Fibroblast of skin of left biceps (primary cell): ENCODE measurements at places on chromosomes 2 and 18.

DNA sequence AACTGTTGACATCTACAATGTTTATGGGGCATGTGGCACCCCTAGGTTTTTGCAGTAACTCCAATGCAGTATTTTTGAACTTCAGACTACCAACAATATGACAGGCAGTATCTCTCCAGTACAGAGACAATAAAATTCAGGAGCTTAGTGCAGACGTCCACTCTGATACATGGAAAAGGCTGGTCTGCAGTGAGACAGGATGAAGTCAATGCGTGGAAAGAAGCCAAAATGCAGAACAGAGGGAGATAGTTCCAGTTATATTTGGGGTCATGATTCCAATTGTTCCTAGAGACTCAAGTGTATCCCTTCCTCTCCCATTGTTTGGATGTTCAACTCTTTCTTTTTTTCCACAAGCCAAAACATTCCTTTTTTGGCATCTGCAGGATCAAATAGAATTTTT is 18.7 kb upstream of the SMAD2 start:
- DNase-seq, result no peak

DNA sequence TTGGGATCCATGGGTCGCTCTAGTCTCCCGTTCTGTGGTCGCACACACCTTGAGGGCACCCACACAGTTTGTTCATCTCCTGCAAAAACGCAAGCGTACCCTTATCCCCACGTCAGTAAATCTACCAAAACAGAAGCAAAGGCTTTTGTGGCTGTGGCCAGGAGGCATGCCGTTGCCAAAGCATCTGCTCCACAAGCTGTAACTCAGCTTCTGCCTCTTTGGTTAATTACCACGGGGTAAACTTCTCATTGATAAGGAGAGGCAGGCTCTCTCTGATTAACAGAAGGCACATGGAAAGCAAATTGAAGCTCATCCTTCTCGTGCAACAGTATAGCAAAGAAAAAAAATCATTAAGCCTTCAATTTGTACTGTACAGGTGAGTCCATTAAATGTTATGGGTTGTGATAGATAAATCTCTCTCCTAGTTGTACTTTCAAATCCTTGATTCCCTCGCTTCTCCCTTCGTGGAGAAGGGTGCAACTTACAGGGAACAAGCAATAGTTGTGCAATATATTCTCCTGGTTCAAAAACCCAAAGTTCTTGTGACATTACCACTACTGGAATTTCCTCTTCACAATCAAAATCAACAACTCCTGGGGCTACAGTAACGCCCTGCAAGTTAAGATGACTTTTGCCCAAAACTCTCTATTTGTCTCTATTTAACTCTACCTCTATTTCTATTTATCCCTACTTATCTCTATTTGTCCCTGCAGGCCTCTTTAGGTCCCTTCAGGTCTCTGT is 10.3 kb downstream of the PECR start:
- no peak for DNase-seq

GRCh38 chr2:158411748-158412147 is 44.8 kb downstream of the CCDC148 start:
- no peak for DNase-seq

GRCh38 chr2:15400240-15400826 is 160.8 kb downstream of the NBAS start:
- no peak for DNase-seq

- DNase-seq, result no peak
These were observed 20.4 kb downstream of the SERPINB7 start for GRCh38 chr18:63795606-63796005.

DNA sequence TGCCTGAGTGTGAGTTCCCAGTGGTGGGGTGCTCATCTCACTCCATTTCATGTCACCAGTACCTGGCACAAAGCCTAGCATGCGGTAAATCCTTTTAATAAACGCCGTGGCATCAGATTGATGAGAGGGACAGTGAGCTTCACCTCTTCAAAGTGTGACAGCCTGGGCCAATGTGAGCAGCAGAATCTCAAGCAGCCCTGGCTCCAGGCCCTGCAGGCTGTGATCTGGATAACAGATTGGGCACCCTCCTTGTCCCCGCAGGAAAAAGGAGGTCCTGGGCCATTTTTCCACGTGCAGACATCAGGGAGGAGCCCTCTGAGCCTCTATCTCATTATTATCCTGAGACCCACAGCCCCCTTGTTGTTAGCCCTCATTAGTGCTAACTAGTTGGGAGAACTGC is 34.8 kb downstream of the TET3 start:
- no peak for DNase-seq

DNA sequence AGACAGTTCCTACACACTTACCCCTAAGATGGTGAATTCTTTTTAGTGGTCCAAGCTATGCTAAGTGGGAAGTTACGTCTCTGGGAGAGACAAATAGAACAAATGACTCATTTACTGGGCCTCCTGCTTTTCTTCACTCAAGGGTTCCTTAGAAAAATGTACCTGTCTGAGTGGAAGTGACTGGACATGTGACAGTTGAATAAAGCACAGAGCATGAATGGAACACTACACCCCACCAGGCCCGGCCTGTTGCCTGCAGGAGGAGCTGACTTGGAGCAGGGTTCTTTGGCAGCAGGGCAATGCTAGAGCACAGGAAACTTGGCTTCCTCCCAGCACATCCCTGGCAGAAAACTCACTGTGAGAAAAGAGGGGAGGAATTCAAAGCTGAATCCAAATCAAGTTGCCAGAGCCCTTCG is 451.0 kb upstream of the SETBP1 start:
- peak; percentile 15 for DNase-seq

DNA sequence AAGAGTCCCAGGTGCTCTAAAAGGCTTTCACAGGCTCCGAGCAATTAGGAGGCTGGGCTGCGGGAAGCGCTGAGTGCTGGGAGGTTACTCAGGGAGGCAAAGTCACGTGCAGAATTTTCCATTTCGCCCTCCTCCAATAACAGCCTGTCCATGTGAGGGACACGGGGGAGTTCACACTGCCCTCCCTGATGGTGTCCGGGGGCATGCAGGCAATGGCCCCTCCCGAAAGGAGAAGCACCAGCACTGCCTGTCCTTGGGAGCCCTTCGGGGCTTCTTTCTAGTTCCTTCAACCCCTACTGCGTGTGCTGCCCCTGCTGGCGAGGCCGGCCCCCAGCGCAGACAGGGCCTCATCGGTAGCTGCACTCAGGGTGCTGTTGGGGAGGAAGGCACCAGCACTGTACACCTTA is 63.1 kb upstream of the HPCAL1 start:
- DNase-seq, result no peak

DNA sequence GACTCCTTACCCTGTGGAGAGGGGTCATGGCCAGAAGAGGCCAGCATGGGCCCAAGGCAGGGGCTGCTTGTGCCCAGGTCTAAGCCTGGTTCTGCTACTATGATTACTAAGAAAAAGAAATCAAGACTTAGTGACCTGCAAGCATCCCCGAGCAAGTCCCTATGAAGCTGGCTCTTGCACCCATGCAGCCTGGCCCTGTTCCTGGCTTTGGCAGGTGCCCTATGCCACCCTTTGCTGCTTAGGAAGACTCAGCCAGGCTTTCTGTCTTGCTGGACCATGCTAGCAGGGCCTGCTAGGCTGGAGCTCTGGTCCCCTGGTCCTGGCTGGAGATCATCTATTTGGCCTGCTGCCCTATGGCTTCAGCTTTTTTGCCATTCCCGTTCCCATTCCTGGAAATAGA is 309.4 kb upstream of the EPAS1 start:
- no peak for DNase-seq

DNA sequence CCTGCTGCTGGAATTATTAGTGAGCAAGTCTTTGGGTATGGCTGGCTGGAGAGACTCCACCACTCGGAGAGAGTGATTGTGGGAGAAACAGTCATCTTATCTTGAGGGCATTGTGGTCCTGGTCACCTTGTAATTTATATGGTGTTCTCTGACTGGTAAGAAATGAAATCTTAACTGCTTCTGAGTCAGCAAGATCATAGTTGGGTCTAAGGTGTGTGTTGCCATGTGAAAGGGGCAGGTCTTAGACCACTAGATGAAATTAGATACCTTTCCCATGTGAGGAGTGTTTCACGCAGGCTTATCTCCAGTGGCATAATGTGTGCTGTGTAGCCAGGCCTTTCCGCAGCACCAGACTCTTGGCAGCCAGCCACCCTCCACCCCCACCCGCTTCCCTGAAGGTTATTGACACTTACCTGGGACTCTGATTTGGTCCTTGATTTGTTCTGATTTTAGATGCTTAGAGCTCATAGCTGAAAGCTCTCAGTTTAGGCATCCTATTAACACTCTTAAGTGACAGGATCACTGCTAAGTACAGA is 7.7 kb downstream of the MAPRE3 start:
- DNase-seq, result no peak

- DNase-seq, result no peak
These were observed 53.0 kb downstream of the ZC3H8 start for GRCh38 chr2:112201696-112202430.

DNA sequence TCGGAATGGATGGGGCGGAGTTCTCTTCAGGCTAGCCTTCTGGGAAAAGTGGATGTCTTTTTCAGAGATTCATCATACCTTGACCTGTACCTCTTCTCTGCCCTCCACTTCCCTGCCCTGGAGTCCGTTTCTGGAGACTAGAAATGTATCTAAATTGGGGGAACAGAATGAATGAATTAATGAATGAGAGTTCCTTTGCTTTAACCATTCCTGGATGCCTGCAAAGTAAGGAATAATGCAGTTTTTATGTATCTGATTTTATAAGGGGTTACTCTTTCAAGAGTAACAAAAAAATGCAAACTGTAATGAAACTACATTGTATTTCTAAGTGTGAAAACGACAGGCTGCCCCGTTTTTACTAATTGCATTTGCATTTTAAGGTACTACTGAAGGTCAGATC is 2.0 kb downstream of the SOWAHC start:
- no peak for DNase-seq

- DNase-seq, result no peak
These were observed 11.9 kb downstream of the NYAP2 start for GRCh38 chr2:225411452-225411851.

GRCh38 chr2:156663757-156664409 is 227.7 kb downstream of the GPD2 start:
- DNase-seq, result no peak

DNA sequence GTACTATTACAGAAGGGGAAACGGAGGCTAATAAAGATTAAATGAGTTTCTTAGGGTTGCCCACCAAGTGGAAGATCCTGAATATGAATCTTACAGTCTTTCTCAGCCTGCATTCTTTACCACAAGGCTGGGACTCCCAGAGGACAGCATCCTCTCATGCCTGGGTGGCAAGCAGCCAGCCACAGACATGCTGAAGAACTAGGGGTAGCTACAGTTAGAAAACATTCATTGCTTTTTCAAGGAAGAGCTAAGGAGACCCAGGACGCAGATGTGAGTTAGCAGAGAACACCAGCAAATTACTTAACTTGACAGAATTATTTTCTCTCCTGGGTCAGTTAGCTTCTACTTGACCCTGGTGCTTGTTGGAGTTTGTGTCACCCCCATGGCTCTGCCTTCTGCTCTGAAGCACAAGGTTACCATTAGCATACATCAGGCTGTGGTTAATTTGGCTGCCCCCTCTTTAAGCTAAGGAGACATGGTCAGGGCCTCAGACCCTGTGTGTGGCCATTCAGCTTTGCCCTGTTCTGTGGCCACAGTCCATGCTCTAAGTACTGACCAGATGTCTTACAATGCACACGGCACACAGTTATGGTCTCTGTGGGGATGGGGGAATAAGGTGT is 132.3 kb upstream of the TNP1 start:
- DNase-seq, result no peak

DNA sequence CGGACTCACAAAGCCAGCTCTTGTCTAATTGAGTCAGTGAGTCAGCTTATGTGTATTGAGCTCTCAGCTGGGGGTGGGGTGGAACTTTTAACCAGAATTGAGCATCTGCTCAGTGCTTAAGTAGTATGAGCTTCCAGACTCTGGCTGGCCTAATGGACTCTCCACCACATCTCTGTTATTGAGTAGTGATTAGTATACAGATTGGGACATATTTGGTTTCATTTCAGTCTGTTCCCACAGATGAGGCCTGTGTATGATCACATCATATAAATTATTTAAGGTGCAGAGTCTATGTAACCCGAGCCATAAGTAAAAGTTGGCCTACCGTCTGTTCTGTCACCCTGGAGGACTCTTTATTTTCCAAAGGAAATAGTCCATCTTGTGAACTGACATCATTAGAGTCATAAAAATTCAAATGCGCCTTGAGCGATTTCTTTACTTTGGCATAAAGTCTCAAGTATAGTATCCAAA is 152.1 kb downstream of the THSD7B start:
- no peak for DNase-seq

DNA sequence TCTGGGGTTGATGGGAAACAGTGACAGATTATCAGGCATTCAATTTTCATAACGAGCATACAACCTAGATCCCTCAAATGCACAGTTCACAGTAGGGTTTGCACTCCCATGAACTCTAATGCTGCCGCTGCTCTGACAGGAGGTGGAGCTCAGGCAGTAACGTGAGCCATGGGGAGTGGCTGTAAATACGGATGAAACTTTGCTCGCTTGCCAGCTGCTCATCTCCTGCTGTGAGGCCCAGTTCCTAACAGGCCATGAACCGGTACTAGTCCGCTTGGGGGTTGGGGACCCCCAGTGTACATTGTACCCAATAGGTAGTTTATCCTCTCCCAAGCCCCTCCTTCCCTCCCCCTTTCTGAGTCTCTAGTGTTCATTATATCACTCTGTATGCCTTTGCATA is 94.6 kb downstream of the PTH2R start:
- no peak for DNase-seq

- DNase-seq, result no peak
These were observed 80.5 kb upstream of the ITPRID2 start for GRCh38 chr2:181810823-181811695.

DNA sequence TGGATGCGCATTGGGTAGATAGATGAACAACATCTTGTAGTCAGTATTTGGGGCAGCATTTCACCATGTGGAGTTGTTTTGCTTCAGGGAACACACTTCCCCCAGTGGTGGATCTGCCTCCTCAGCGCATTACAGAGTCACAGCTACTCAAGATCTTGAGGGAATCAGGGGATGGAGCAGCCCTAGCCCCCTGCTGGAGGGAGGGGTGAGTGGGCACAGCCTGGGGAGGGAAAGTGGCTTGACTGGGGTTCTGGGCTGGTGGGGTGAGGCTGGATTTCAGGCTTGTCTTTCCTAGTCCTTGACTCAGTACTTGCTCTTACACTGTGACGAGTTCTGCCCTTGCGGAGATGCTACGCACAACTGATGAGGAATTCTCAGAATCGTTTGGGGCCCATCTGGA is 271.0 kb upstream of the HS6ST1 start:
- no peak for DNase-seq

DNA sequence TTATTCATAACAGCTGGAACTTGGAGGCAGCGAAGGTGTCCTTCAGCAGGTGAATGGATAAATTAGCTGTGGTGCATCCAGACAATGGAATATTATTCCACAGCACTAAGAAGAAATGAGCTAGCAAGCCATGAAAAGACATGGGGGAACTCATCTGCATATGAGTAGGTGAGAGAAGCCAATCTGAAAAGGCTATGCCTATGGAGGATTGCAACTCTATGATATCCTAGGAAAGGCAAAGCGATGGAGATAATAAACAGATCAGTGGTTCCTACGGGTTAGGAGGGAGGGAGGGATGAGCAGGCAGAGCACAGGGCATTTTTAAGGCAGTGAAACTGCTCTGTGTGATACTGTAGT is 66.2 kb downstream of the ODC1 start:
- no peak for DNase-seq
